ENCODE measurements at places on chromosomes 7 and 10.

GRCh38 chr7:115477193-115477651 lies 553.3 kb downstream of the TFEC start:
- no peak for DNase-seq

DNA sequence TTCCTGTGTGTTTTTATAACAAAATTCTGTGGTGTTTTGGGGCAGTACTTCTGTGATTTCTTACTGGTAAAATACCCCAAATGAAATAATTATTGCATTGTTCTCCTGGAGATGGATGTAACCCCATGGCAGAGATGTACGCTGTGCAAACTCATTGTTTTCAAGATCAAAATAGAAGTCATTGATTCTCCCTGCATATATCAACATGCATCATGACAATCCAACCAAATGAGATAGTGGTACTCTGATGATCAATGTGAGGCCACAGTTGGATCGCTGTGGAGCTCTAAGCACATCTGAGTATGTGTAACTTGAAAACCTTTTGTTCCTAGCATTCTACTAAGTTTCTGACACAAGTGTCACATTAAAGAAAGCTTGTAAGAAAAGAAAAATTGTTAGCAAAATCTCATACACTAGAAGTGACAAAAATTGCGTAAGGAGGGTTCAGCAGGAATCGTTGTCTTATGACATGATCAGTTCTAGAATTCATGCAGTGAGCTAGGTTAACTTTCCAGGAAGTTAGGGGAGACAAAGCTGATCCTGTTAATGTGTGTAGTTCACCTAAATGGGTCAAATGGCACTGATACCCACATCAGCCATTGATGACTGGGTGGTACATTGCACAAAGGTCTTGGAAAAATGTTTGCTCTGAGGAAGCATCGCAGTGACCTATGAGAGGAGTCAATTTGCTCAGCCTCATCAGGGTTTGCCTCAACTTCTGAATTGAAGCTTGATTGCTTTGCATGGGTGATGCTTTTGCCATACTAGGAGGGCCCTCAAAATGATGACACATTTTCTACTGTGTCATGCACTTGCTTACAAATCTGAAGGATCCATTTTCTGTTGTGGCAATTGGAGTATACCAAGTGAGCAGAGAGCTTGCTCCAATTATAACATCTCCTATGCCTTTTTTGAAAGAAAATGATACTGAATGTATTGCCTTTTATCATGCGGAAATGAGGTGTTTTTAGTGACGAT lies 145.1 kb downstream of the PLXDC2 start:
- no peak for DNase-seq

- DNase-seq = no peak
Measured at GRCh38 chr7:131223151-131223550, 104.5 kb upstream of the MKLN1 start.

- no peak for DNase-seq
Measured at GRCh38 chr7:134636008-134636449, 10.6 kb upstream of the BPGM start.

DNA sequence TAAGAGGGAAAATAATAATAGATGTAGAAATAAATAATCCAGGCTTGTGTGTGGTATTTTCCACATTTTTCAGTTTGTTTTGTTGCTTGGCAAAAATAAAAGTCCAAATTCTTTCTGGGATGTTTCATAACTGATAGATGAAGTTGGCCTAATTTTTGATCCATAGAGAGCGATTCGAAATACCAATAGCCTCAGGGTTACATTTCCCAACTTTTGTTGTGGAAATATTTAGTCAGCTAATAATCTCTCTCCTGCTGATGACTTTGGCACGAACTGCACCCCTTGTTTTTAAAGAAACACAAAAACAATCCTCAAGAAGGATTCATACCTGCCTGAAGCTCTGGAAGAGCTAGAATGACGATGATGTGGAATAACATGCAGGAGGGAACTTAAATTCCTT lies 483.2 kb downstream of the ADRA2A start:
- no peak for DNase-seq

DNA sequence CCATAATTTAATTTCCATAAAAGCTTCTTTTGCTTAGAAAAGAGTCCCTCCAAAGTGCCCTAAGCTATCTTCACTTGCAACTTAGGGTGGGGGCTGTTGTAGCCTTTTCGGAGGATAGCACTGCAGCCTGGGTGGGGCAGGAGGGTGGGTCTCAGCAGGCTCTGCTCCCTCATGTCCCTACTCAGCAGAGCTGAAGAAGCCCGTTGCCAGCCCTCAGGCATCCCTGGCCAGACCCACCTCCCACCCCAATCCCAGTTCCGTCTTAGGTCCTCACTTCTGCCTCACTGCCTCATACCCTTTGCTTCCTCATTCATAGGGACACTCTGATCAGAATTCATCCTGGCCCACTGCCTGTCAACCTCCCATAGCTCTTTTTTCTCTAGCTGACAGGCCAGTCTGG lies 99.8 kb upstream of the ZMIZ1 start:
- DNase-seq = no peak

GRCh38 chr7:15396210-15397158 lies 165.3 kb downstream of the AGMO start:
- DNase-seq = no peak

DNA sequence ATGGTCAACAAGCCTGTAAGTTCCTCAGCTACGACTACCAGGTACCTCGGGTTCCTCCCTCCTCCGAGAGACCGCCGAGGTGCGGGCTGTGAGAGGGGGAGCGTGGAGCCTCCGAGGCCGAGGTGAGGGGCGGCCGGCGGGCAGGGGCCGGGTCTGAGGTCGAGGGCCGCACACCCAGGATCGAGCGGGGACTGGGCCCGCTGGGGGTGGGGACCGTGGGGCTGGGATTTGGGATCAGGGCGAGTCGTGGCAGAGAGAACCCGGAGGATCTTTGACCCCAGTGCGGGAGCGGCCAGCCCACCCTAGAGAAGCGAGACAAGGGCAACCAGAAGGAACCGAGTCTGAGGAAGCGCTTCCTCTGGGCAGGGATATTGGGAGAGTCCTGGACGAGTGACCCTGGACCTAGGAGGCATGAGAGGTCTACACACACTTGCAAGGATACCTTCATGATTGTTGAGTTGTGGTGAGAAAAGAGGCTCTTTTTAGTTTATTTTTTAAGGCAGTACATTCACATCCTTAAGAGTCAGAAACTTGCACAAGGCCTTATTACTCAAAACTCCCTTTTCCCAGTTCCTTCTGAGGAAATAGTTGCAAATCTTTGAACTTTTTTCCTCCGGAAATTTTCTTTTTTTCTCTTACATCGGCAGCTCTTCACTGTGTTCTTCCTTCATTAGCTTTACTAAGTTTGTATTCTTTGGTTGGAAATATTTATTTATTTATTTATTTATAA lies 395 bp downstream of the ZNF487 start:
- DNase-seq = no peak

GRCh38 chr7:14858866-14859265 lies 43.7 kb downstream of the DGKB start:
- DNase-seq = no peak

DNA sequence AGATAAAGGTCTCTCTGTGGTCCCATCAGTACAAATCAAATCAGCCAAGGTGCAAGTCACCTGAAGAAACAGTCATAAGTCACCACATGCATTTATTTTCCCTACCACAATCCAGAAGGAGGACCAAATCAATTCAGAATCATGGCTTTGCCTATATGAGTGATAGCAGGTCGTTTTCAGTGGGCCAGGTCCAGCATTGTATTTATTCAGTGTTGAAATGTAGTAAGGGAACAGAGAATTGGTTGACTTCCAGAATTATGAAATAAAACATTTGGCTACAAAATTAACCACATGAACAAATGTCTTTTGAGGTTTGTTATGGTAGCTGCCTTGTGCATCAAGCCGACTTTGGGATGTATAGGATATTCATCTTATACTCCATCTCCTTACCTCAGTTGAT lies 88.4 kb downstream of the POLR1F start:
- no peak for DNase-seq

DNA sequence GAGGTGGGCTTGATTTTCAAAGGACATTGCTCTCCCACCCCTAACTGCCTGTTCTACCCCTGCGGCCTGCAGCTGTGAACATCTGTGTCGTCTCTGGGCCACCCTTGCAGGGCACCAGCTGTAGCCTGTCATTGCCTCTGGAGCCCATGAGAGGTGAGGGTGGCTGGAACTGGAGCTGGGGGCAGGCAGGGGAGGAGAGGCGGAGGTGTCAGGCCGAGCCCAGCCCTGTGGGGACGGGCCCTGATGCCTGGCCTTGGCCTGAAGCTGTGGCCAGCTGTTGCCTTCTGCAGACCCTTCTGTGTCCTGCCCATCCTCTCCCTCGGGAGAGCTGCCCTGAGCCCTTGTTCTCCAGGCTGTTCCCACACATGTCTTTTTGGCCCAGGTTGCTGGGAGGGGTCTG lies 44.5 kb downstream of the PALD1 start:
- DNase-seq = no peak

GRCh38 chr10:12594448-12594944 lies 245.1 kb downstream of the CAMK1D start:
- peak; percentile 11 for DNase-seq
